Left kidney (tissue), 8 donors: ENCODE measurements at places on chromosomes 2 and 18. TPM values are rescaled to one million over a fixed set of nuclear protein-coding genes. Genes with fewer than 3 reads are reported as not detected.

Gene OTOS
- not detected for polyA plus RNA-seq

Gene HOXD12
- polyA plus RNA-seq: 0.32 TPM

Gene RGPD3
- 0.12 TPM for polyA plus RNA-seq

DNA sequence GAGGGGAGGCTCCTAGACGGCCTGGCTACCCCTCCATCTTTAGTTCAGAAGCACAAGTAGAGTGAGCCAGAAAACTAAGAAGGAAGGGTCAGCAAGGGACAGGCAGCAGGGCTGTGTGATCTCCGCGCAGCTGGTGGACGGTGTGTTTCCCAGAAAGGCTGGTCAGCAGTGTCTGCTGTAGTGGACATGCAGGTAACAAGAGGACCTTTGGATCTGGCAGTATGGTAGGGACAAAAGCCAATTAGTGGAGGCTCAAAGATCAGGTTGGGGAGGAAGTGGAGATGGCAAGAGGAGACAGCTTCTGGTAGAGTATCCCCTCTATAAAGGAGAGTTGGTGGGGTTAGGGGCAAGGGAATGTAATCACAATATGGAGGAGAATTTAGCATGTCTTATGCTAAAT is 95.1 kb downstream of the NCK2 start:
- DNase-seq: no peak

DNA sequence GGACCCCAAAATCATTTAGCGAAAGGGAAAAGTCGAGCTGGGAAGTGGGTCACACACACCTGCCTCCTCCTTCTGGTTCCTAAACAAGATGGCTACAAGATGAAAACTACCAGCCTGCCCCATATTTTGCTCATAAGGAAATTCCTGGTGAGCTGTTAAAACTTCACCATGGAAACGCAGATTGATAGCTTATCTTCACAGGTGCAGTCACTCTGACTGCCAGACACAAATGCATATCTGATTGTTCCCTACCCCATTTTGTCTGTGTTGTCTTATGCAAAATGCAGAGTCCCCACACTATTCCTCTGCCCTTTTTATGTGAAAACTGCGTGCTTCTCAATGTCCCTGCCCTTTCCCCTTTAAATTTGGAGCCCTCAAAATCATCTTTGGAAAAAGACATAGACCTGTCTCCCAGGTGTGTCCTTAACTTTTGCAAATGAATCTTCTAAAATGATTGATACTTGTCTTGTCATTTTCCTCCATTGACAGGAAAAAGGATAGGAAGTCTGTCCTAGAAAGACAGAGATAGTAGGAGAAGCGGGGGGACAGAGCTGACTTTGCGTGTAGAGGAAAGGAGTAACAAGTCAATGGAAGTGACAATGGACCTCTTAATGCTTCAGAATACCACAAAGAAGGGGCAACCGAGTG is 38.9 kb upstream of the THOC1 start:
- no peak for DNase-seq

- no peak for DNase-seq
Observed at GRCh38 chr2:20476950-20477349, 30.1 kb downstream of the RHOB start.

- DNase-seq: no peak
Observed at GRCh38 chr18:39845106-39845505, 2109.9 kb upstream of the PIK3C3 start.

DNA sequence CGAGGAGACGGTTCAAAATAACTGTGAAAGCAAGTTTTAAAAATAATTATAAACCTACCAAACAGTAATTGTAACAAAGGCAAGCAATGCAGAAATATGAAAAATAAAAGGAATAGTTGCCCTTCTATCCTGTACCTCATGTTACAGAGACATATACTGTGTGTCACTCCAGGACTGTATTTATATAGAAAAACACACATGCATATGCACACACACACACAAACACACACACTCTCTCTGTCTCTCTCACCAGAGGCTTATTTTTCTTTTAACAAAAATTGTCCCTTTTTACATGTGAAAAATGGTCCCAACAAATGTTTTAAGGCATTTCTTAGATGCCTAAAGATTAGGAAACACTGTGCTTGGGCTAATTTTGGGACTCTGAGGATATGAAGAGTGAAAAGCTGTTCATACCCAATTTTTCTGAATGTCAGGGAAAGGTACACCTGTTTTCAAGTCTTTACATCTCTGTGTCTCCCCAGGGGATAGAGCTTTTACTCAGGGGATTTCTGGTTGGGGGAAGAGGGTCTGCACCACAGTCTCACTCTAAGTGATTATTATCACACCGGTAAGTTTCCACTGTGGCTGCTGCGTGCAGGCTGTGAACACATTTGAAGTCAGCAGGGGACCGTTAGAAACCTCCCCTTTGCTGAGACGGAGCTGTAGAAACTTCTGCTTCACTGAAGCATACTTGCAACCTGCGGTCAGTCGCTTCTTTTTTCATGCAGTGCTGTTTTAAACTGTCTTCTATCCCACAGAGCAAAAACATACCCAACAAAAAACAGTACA is 51.4 kb upstream of the SPAG16 start:
- no peak for DNase-seq
